Hematopoietic multipotent progenitor cell (in vitro differentiated cells): ENCODE measurements at places on chromosomes 7 and 10. TPM values are rescaled to one million over a fixed set of nuclear protein-coding genes. Genes with fewer than 3 reads are reported as not detected.

The WNT8B gene
- total RNA-seq, result not detected

The NPY4R gene
- under 0.01 TPM for total RNA-seq

The LSM5 gene
- total RNA-seq, result 5.9 TPM

The APBB1IP gene
- 30.7 TPM for total RNA-seq

The TMEM236 gene
- under 0.01 TPM for total RNA-seq

The ZNF394 gene
- 61.4 TPM for total RNA-seq

The GPER1 gene
- total RNA-seq, result 0.27 TPM

The LIPN gene
- not detected for total RNA-seq

The ADAM8 gene
- 146 TPM for total RNA-seq

The EVX1 gene
- not detected for total RNA-seq

The OPN4 gene
- total RNA-seq, result not detected

The PNLIPRP3 gene
- total RNA-seq, result not detected

The CLDN15 gene
- 55.2 TPM for total RNA-seq

The WNT2 gene
- not detected for total RNA-seq

The CPA1 gene
- not detected for total RNA-seq

The INHBA gene
- under 0.01 TPM for total RNA-seq

The UNCX gene
- not detected for total RNA-seq
